Left renal pelvis (tissue), 4 donors: ENCODE measurements at places on chromosomes 3 and 15.
A peak's percentile ranks its signal among the peaks of the same experiment; 100 is the strongest.

- DNase-seq, result peak; percentile 52
Measured at GRCh38 chr3:80696280-80696679, 928.5 kb upstream of the ROBO1 start.

DNA sequence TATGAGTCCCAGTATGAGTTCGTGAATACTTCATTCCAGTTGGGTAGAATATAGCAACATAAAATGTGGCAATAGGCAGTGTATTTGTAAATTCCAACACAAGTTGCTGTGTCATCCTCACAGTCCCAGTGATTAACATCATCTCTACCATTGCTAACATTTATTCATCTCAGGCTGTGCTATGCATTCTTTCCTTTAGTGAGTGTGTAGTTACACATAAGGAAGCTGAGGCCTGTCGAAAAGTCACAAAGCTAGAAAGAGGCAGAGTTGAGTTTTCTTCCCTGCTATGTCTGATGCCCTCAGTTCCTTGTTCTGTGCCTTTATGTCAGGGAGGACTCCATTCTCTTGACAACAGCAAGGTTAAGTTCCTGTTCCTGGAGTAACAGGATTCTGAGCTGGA, 96.4 kb downstream of the FNDC3B start:
- DNase-seq, result no peak

DNA sequence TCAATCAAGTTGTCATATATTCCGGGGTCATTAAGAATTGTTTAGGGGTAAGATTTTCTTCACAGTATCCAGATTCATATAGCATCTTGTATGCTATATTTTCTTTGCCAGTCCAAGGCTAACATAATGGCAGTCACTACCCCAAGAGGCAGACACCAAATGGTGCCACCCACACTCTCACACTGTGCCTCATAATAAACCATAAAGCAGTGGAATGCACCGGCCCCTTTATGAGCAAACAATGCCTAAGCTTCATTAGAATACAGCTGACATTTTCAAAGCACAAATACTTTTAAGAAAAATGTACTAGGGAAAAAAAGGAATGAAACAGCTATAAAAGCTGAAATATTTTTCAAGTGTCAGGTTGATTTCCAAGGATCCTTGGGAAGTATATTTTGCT, 121.6 kb downstream of the TFDP2 start:
- no peak for DNase-seq

GRCh38 chr15:100384108-100384410, 42.3 kb upstream of the ADAMTS17 start:
- DNase-seq, result no peak

GRCh38 chr15:88710027-88710715, 71.4 kb downstream of the ISG20 start:
- no peak for DNase-seq

DNA sequence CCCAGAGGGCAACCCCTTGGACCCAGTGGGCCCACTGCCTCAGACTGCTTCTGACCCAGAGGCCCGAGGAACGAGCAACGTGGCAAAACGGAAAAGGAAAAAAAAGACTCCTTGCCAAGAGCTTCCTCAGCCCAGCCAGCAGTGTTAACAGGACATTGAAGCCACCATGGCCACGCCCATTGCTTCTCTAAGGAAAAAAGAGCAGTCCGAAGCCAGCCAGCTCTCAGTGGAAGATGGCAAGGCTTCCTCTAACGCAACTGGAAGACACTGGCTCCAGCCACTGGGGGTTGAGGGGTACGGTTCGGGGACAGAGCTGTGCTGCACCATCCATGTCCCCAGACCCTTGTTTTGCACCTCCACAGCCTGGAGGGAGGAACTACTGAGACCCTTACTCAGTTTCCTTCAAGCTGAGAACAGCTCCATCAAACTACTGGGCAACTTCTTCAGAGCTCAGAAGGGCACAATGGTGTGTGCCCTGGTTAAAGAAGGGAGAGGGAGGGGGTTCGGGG, 10.7 kb downstream of the BMF start:
- DNase-seq, result no peak

DNA sequence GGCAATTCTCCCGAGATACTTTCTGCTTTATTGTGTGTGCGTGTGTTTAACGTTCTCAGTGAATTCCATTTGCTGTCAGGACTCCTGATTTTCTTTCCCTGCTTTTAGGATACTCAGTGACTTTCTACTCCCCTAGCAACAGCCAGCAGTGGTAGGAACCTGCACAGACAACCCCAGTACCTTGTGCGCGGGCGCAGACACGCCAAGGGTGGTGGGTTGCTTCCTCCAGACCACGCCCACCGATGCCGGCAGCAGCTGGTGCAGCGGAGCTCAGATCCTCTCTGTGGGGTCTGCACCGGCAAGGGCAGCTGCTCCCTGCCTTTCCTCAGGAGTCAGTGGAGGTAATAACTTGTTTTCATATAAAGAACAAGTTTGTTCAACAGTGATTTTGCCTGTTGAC, 225.1 kb upstream of the NDN start:
- DNase-seq, result no peak

- DNase-seq, result no peak
Measured at GRCh38 chr3:119211193-119211592, 29.5 kb downstream of the B4GALT4 start.

GRCh38 chr3:47416041-47416440, 35.2 kb downstream of the PTPN23 start:
- DNase-seq, result no peak

DNA sequence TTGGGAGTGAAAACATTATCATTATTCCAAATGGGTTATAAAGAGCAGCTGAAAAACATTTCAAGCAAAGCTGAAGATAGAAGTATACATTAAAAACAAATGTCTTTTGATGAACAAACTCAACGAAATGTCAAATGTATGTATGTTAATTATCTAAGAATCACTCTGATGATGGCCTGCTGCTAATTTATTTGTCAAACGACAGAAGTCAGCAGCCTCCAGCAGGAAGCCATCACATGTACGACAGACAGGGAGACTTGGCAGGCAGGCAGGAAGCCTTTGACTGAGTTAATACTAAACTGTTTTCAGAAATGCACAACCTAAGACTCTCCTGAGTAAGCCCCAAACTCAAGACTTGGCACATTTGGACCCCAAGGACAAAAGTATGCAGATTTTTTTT, 491.1 kb downstream of the ZNF385D start:
- no peak for DNase-seq

DNA sequence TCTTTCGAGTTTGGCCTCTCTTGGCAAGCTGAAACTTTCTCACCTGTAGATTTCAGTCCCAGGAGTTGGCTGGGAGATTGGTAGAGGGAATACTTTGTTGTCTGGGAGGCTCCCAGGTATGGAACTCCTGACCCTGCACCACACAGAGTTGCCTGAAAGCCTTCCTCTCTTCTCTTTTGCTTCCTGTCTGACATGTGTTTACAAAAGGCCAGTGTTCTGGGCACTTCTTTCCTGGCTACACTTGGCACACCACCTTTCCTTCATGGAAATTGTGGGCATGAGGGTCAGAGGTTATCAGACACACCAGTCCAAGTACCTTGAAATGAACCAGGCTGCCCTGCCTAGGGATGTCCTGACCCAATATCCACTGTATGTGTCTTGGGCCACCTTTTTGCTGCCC, 123.7 kb downstream of the ABHD5 start:
- DNase-seq, result no peak
